Pancreas (tissue), 10 donors: ENCODE measurements at places on chromosomes 12 and 14. TPM values are rescaled to one million over a fixed set of nuclear protein-coding genes. Genes with fewer than 3 reads are reported as not detected.

CKAP4 gene
- 5.6 TPM for polyA plus RNA-seq

SEL1L gene
- polyA plus RNA-seq, result 54.5 TPM

GXYLT1 gene
- 2.2 TPM for polyA plus RNA-seq

ITGB7 gene
- 1.8 TPM for polyA plus RNA-seq

HCFC2 gene
- 4.2 TPM for polyA plus RNA-seq

PCNX4 gene
- polyA plus RNA-seq, result 9.5 TPM

METTL25 gene
- 6.4 TPM for polyA plus RNA-seq

NPC2 gene
- polyA plus RNA-seq, result 58.5 TPM

LBHD2 gene
- not detected for polyA plus RNA-seq

EDDM3A gene
- polyA plus RNA-seq, result not detected

RHOJ gene
- polyA plus RNA-seq, result 6.7 TPM
